ENCODE measurements at places on chromosomes 4 and X.

GRCh38 chr4:152278505-152279233 is 257.2 kb downstream of the FBXW7 start:
- no peak for DNase-seq

DNA sequence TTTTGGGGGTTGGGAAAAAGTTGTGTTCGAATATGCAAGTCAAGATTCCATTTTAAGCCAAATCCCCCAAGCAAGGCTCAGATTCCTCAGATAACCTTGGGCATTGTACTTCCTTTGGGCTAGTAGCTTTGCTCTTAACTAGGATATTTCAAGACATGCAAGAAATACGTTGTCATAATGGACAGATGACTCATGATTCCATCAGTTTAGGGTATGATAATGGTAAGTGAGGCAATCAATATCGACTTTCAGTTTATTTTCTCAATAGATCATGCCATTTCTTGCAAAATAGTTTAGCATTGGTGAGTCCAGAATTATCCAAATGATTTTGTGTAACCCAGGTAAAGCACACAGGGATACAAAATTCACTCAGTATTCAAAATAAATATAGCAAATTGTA is 25.4 kb downstream of the CFAP299 start:
- peak; percentile 30 for DNase-seq

DNA sequence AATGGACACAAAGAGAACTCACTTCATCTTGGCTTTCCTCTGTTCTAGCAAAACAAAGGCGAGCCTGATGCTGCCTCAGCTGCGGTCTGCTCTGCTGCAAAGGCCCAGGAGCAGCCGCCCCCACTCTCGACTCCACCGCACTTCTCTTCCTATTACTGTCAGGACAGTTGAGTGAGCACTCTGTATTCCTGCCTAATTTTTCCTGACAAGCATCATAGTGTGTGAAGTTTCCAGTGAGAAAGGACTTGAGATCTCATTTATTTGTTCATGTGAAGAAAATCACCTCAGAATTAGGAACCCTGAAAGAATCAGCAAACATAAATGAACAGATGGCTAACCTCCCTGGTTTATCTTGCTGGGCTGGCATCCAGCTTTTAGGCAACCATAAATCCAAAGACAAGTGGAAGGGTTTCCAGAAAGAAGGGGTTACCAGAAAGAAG is 15.6 kb downstream of the SCARB2 start:
- peak; percentile 70 for DNase-seq

- peak; percentile 87 for DNase-seq
Observed at GRCh38 chrX:2696698-2697215, 5.7 kb downstream of the CD99 start.

DNA sequence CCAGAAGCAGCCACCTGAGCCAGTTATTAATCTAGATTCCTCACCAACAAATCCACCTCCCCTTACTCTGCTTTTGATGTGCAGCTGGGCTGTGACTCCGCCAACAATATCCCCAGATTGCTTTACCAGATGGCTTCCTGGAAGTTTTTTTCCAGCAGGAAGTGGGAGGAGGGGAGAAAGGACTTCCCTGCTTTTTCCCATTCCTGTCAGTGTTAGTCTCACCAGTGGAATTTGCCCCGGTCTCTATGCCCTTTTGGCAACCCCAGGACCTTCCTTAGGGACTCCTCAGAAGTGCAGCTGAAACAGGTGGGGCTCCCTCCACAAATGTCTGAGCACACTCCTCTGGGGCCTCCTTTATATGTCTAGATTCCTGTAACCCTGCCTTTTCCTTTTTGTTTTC is 465.2 kb upstream of the IGFBP7 start:
- no peak for DNase-seq

- DNase-seq: no peak
Observed at GRCh38 chr4:7542781-7543180, 108.1 kb upstream of the PSAPL1 start.

- DNase-seq: peak; percentile 59
Observed at GRCh38 chr4:26787461-26788340, 72.9 kb upstream of the STIM2 start.

- DNase-seq: peak; percentile 69
Observed at GRCh38 chrX:16578218-16578617, 71.7 kb upstream of the S100G start.
